Suppressor macrophage (primary cell): ENCODE measurements at places on chromosomes 12 and 14.

GRCh38 chr14:55799508-55800095, 219.6 kb downstream of the KTN1 start:
- no peak for DNase-seq

GRCh38 chr14:93059917-93060545, 55.7 kb downstream of the ITPK1 start:
- DNase-seq, result no peak

DNA sequence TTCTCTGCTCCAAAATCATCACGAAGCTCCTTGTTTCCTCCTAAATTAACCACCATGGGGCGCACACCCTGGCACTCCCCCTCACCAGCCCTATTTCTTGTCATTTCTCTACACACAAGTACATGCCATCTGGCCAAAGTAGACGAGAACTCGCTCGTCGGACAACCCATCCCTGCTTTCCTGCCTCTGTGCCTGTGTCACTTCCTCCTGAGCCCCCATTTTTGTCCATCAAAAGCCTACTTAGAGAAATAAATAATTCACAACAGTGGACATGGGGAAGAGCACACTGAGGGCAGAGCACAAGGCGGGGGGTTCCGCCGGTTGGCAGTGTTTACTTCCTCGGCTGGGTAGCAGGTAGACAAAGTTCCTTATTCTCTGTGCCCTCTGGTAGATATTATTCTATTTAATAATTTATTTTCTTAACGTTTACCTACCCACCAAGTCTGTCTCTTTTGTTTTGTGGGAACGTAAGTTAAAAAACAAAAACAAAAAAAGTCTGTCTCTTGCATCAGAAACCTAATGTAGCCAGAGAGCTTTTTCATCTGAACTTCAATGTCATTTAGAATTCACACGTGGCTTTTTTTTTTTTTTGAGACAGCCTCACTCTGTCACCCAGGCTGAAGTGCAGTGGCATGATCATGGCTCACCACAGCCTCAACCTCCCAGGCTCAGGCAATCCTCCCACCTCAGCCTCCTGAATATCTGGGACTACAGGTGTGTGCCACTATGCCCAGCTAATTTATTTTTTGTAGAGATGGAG, 6.0 kb downstream of the VPS37B start:
- no peak for DNase-seq

- DNase-seq, result peak; percentile 82
These were observed 106.2 kb upstream of the MAX start for GRCh38 chr14:65208548-65208947.

GRCh38 chr12:69459477-69459876, 10.7 kb upstream of the FRS2 start:
- no peak for DNase-seq

DNA sequence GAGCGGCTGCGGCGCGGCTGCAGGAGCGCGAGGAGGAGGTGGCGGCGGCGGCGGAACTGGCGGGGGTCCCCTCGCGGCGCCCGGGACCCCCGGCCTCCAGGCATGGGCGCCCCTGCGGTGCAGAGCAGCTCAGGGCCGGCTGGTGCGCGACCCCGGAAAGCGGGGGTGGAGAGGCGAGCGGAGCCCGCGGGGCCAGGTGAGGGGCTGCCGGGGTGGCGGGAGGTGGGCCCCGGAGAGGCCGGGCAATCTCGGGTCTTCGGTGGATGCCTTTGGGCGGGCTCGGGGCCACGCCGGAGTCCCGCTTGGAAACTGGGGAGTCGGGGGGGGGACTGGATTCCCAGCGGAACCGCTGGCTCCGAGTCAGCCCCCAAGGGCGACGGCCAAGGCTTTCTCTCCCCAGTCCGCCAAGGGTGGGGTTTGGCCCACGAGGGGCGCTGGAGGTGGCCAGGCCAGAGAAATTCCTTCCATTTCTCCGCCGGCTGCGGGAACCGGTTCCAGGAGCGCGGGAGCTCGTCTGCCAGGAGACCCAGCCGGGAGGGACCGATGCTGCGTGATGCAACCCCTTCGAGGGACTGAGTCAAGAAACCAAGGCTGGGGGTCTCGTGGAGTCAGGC, 13.9 kb upstream of the NR4A1 start:
- DNase-seq, result no peak

DNA sequence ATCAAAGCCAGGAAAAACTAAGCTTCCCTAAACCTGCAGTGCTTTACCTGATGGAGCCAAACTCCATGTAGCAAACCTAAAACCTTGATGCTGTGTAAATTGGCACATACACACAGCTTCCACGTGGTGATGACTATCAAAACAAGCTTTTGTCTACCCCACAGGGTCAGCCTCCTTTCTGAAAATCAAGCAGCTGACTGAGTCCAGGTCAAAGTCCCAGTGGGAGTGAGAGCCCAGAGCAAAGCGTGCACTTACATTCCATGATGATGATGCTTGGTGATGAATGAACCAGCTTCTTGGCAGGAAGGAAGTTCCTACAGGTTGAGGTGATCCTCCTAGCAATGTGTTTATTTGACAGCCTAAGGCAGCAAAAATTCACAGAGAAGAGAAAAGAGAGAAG, 630.0 kb upstream of the TBX3 start:
- no peak for DNase-seq

GRCh38 chr12:120536064-120536791, 2.1 kb downstream of the RNF10 start:
- DNase-seq, result no peak

GRCh38 chr12:121400332-121401139, 618 bp downstream of the RNF34 start:
- peak; percentile 41 for DNase-seq

GRCh38 chr12:48351022-48351708, 446 bp upstream of the ZNF641 start:
- DNase-seq, result peak; percentile 66

DNA sequence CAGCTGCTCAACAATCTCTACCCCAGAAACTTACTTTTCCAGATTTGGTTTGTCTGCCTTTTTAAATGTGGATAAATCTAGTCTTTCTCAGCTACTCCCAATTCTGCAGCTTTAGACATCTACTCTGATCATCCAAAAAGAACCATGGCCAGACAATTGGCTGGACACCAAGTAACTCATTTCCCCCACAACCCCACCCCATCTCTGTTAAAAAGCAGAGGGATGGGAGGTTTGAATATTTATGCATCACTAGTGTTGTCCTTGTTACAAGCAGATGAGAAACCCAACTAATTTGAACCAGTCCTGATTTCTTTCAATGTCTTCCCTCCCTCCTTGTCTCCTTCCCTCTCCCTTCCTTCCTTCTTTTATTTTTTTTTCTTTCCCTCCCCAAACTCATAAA, 391.9 kb downstream of the GALC start:
- no peak for DNase-seq

DNA sequence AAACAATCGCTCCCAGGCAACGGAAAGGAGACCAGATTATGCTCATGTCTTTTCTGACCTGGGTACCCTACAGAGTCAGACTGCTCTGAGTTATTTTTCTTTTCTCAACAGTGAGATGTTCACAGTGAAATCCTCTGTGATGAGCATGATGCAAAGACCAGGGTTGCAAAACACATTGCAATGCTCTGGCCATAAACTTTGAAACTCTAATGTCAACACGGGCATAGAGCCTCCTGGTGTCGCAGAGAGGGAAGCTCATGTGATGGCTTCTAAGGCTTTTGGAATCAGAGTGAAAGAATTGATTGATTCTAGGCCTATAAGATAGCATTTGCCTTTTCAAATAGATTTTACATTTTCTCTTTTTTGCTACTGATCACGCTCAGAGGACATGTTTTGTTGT, 193.4 kb downstream of the RASSF9 start:
- no peak for DNase-seq

DNA sequence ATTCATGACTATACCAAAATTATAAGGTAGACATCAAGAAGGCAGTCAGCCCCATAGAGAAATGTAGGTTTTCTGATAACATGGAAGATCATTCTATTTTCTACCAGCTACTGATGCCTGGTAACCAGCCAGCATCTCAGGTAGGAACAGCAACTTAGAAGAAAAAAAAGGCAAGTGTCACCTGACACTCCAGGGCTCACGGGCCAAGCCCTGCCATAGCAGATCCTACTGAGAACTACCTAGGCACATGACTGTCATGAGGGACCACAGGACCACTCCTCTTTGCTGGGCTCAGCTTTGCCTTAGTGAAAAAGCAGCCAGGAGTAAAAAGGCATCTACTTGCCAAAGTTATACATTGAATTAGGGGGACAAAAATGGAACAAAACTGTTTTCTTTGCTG, 33.4 kb downstream of the CORO1C start:
- DNase-seq, result no peak

DNA sequence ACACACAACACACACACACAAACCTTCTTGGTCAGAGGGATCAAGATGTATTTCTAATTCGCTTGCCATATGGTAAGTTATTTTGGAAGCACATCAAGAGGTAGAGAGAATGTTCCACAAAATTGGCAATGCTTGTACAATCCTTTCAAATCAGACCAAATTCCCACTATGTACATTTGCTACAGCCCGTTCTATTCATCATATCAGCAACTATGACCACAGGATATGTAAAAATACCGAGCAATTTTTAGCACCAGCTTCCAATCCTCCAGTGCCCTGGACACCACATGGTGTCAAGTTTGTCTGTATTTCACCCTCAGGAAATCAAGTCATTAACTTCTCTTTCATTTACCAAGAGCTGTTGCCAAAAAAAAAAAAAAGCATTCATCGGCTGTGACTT, 21.2 kb downstream of the TBX5 start:
- DNase-seq, result no peak

GRCh38 chr14:99829450-99829849, 36.2 kb downstream of the EML1 start:
- no peak for DNase-seq

- no peak for DNase-seq
These were observed 2.2 kb downstream of the AMN1 start for GRCh38 chr12:31726575-31726974.
